ENCODE measurements at places on chromosomes 5 and 9.

DNA sequence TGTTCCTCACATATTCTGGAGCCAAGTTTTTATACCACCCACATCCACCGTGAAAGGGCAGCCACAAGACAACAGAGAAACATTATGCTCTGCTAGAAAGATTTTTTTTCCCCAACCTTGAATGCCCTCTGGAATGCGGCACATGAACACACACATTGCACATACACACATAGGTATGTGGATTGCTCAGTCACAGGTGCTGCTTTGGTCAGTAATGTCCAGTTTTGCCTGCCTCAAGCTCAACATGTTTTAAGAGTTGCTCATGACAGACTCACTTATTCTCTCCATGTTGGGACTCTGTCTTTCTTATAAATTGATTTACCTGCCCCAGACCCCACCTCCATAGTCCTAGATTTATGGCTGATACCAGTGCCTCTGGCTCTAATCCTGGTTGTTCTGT, 138.0 kb upstream of the ASTN2 start:
- no peak for DNase-seq

DNA sequence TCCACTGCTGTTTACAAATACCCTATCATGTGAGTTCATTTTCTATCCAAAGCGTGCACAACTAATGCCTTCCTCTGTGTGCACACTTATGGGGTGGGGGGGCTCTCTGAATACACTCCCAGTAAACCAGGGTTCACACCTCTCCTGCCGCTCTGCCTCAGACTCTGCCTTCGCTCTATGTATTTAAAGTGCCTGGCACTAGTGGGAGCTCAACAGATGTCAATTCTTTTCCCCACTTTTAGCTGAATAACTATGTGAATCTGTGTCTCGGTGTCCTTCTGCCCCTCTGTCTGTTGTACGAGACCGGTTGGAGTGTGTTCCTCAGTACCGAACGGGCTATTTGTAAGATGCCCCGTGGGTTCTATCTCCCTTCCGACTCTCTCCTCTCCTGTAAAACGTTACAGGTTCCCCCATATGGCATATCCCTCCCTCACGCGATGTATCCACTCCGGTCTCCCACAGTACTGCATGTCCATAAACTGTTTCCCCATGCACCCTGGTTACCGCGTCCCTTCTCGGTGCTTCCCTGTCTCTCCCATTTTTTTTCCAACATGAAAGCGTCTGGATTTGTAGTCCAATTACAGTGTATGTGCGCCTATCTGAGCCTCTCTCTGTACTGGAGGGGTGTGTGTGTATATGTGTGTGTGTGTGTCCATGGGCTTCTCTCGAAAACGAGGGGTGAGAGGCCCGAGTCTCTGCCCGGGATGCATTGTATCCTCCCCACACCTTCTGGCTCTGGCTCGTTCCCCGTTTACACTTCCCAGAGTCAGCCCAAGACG, 1.6 kb downstream of the ELL2 start:
- no peak for DNase-seq

GRCh38 chr5:66595756-66596635, at the start of gene MAST4:
TSS of gene MAST4 (plus strand) at chr5:66596393. CDS start at chr5:66596656, 263 bp downstream.
- DNase-seq = no peak

GRCh38 chr5:98341038-98342032, 432.1 kb upstream of the RGMB start:
- no peak for DNase-seq

GRCh38 chr5:178473854-178474253, 116.3 kb downstream of the COL23A1 start:
- DNase-seq = no peak

DNA sequence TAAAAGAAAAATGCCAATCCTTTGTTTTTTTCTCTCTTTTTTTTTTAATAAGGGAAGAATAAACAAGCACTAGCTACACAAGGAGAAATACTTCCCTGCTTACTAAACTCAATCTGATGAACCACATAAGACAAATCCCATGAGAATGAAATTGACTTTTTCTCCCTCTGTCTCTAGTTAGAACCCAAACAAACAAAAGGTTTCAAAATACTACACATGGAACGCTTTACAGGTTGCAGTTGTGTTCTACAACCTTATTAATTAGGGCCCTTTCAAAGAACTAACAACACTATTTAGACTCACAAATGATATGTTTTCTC, 124.5 kb downstream of the PDE4D start:
- no peak for DNase-seq

- DNase-seq = no peak
Observed at GRCh38 chr5:35041261-35041660, 6.5 kb downstream of the AGXT2 start.

GRCh38 chr5:131999041-131999440, 12.4 kb downstream of the ACSL6 start:
- no peak for DNase-seq

GRCh38 chr9:112501287-112501686, 14.7 kb downstream of the KIAA1958 start:
- no peak for DNase-seq

GRCh38 chr5:6448622-6449464, at the start of gene UBE2QL1:
TSS of gene UBE2QL1 (plus strand) at chr5:6448859. CDS start at chr5:6448894, 35 bp downstream.
- no peak for DNase-seq

- DNase-seq = no peak
Observed at GRCh38 chr5:93510626-93511380, 70.2 kb downstream of the NR2F1-AS1 start.

GRCh38 chr9:12627096-12627495, 66.1 kb upstream of the TYRP1 start:
- no peak for DNase-seq

GRCh38 chr5:180399401-180400215, 46.5 kb upstream of the GFPT2 start:
- no peak for DNase-seq

GRCh38 chr5:94422812-94423211, 195.6 kb downstream of the KIAA0825 start:
- no peak for DNase-seq

DNA sequence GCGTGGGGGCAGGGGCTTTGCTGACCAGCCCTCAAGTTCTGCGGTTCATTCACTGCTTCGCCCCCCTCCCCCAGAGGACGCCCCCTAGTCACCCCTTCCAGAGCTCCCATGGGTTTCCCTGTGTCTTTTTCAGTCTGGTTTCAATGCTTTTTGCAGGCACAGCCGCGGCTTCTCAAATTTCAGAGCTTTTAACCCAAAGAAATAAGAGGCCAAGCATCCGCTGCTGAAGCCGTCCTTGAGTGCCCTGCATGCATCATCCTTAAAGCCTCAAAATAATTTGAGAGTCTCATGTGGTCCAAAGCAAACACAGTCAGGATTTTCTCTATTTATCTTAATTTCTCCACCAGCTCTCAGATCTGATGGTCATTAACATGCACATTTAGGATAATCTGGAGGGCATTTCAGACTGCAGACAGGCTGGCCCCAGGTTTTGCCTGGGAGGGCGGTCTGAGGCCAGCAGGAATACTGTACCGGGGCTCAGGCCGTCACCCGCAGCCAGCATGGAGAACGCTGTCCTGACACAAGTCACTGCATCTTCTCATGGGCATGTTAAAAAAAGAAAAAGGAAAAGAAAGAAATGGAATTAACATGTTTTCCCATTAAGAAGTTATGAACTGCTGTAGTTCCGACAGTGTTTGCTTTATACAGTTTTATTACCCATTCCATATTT, 420.8 kb upstream of the IRX4 start:
- DNase-seq = no peak

DNA sequence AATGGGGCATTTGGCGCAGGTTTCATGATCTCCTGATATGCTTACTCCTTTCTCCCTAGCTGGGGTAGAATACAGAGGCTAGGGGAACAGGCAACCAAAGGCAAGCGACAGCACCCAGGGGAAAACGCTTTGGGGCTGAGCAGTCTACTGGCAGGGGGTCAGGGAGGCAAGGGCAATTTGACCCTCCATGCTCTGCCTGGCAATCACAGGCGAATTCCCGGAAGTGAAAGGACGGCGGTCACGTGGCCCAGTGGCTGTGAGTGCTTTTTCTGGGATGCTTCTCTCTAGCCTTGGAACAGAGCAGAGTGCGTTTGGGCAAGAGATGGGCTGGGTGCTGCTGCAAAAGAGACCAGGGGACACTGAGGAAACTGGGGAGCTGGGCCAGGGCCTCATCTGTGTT, 5.7 kb downstream of the GPX3 start:
- no peak for DNase-seq

DNA sequence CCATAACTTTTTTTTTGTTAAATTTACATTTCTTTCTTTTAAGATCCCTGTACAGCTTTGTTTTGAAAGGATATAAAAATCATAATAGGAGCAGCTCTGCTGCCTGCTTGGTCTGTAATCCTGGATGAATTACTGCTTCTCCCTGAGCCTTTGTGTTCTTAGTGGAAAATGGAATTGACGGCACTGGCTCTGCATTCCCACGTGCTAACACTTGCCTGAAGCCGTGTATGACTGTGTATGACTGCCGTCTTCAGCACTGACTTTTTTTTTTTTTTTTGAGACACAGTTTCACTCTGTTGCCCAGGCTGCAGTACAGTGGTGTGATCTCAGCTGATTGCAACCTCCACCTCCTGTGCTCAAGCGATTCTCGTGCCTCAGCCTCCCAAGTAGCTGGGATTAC, 4.8 kb downstream of the THG1L start:
- DNase-seq = no peak

DNA sequence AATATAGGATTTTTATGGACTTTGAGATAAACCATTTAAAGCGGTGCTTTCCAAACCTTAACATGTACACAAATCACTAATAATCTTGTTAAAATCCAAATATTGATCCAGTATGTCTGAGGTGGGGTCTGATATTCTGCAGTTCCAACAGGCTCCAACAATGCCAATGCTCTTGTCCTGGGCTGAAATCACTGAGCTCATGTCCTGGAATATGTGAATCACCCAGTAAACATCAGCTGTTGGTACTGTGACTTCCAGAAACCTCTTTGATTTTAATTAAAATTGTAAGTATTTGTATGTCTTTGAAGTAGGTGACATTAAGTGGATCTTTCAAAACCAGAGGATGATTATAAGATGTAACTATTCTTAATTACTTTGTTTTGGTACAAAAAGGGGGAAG, 52.8 kb upstream of the CAST start:
- no peak for DNase-seq

GRCh38 chr5:127040796-127041520, 10.6 kb upstream of the MARCHF3 start:
- DNase-seq = no peak

DNA sequence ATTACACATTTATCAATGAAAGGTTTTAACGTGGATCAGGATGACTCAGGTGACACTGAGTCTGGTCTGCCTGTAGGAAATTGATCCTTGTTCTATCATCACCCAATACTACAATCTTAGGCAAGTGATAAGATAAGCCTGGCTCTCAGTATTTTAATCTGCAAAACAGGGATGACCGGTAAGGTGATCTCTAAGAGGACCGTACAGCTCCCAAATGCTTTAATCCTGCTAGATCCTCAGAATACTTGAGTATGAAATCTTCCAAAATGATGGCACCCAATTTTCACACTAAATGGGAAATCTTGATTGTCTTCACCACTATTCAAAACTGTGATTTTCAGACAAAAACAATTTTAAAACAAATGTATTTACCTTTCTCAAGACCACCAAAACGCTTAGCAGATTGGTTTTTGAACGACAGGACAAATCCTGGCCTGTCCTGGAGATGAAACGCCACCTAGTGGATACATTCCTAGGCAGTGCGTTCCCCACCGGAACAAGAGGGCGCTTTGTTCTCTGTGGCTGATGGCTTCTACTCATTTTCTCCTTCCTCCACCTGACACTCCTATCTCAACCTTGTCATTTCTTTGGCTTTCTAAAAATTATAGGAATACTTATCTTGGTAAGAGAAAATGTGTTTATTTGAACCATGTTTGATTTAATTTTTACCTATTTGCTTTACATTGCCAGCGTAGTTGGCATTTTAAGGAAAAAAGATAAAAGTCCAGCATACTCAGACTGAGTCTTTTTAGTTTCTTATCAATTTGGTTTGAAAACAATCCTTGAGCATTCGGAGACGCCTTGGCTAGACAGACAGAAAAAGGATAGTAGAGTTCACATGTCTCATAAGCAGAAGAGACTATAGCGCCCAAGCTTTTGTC, 41.2 kb upstream of the VCAN start:
- DNase-seq = peak; percentile 36

GRCh38 chr5:118844351-118844750, 144.0 kb downstream of the DTWD2 start:
- DNase-seq = no peak

All from naive thymus-derived CD8-positive, alpha-beta T cell (primary cell).